ENCODE measurements at places on chromosomes 16 and 17.

DNA sequence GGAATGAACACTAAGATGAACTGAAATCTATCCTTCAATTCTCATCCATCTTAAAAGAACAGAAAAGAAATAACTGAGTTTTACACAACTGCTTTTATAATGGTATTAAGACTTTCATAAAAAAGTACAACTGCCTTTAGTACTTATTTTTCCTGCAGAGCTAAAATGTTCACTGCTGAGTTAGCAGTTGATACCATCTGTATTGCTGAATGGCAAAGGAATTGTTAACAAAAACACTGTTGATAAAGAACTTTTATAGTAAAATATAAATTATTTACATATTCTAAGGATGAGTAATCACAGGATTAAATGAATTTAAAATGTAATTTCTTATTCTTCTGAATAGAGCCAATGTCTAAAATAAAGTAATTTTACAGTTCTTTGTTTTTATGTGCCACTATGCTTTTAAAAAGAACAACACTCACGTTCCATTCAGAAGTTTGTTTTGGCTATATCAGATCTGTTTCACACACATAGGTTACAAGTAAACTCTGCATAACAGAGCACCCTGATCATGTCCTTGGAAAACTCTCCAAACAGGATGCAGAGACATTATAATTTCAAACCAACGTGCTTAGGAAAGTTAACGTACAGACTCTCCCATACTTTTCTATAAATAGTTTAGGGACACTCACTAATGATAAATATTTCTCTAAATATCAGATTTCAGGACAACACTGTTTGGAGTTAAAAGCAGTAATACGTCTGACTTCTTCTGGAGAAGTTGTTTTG, 151.1 kb downstream of the ITFG1 start:
- DNase-seq = no peak

GRCh38 chr17:74181341-74181740, 22.1 kb upstream of the RPL38 start:
- no peak for DNase-seq

- DNase-seq = no peak
Measured at GRCh38 chr17:50831471-50831928, 3.9 kb upstream of the WFIKKN2 start.

- DNase-seq = no peak
Measured at GRCh38 chr17:77145612-77146245, 5.0 kb downstream of the SEC14L1 start.

GRCh38 chr17:83089328-83090132, 10.1 kb downstream of the METRNL start:
- no peak for DNase-seq

DNA sequence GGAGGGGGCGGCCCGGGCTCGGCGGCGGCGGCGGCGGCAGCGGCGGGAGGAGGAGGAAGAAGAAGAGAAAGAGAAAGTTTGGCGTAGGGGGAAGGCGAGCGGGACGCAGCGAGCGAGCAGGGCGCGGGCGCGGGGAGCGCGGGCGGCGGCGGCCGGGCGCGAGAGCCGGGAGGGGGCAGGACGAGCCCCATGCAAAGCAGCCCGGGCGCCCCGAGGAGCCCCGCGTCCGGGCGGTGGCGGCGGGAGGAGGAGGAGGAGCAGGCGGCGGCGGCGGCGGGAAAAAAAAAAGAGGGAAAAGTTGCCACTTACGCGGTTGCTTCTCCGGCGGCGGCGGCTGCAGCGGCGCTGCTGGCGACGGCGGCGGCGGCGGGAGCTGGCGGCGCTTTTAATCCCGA, 10.3 kb upstream of the ZFHX3 start:
- DNase-seq = no peak

DNA sequence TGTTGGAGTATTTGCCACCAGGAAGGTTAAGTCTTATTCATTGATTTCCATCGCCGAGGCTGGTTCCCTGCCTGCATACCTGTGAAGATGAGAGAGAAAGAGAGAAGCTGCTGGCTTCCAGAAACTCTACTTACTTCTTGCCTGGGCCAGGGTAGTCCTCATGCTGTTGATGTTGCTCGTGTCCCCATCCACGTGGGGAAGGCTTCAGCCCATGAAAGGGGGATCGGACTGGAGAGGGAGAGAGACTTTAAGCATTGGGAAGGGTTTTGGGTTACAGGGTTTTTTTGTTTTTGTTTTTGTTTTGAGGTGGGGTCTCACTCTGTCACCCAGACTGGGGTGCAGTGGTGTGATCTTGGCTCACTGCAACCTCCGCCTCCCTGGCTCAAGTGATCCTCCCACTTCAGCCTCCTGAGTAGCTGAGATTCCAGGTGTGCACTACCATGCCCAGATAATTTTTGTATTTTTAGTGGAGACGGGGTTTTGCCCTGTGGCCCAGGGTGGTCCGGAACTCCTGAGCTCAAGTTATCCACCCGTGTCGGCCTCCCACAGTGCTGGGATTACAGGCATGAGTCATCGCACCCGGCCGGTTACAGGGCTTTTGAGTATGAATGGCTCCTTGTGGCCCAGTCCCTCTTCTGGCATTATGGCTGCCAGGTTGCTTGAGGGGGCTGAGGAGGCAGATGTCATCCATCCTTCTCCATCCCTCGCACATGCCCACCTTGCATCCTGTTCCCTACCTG, 26.6 kb downstream of the ITGB3 start:
- DNase-seq = no peak

DNA sequence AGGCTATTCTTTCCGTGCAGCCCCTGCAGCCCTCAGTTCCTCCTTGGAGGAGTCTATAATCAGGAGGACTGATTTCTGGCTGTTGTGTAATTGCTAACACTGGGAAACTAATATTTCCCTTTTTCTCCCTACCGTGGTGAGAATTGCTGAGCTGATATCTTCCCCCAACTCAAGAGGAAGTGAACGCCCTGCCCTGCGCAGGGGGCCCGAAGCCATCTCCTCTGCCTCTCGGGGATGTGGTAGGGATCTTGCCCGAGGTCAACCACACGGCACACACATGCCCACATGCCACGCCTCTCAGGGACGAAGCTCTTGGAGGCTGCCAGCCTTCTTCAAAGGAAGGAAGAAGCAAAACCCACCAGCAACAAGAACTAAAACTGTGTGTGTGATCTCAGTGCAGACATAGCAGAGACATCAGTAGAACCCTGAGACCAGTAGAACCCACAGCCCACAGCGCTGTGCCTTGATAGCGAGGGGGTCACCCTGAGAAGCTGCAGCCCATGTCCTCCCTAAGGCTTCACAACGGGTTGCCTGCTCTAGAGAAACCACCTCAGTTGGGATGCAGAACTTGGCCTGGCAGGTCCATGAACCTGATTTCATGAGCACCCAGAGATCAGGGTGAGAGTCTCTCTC, 8.9 kb upstream of the ULK2 start:
- DNase-seq = peak; percentile 39

GRCh38 chr16:10964039-10964890, 19.9 kb downstream of the CLEC16A start:
- peak; percentile 81 for DNase-seq

- DNase-seq = no peak
Measured at GRCh38 chr17:46770439-46770817, 48.1 kb downstream of the WNT3 start.

- DNase-seq = no peak
Measured at GRCh38 chr17:78956254-78956653, 23.5 kb downstream of the LGALS3BP start.

GRCh38 chr17:32693194-32693897, 183.6 kb downstream of the MYO1D start:
- DNase-seq = no peak

DNA sequence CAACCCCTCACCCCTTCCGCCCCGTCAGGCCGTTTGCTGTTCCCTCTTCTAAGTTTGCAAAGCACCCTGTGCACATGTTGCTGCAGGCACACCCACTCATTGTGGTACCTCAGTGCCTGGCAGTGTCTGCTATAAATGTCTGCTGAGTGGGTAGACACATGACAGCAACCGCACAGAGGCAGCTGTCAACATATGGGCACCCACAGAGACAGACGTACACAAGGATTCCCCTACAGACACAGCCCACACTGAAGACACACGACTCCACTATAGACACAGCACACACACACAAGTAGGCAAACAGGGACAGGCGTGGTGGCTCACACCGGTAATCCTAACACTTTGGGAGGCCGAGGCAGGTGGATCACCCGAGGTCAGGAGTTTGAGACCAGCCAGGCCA, 17.8 kb upstream of the CRK start:
- DNase-seq = no peak

DNA sequence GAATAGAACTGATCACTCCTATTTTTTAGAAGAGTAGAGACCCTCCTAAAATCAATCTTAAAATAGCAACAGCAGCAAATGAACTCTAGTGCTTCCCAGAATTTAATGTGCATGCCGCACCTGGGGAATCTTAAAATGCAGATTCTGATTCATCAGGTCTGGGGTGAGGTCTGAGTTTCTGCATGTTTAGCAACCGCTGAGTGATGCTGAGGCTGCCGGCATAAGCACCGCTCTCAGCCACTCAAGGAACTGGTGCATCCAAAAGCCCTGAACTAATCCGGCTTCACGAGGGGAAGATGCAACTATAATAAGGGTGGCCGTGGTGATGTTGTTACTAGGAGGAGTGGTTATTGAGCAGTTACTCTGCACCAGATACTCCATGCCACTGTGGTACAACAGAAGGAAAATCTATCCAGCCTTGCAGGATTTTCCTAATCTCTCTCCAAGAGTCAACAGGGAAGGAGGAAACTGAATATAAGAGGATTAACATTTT, 19.7 kb downstream of the SDK2 start:
- DNase-seq = no peak

- no peak for DNase-seq
Measured at GRCh38 chr17:44360826-44361225, 2.8 kb downstream of the FAM171A2 start.

GRCh38 chr17:79459003-79459655, 151.7 kb downstream of the RBFOX3 start:
- no peak for DNase-seq

All from CD4-positive, alpha-beta T cell treated with Interleukin-15 for 4 hours (primary cell).